ENCODE measurements at places on chromosomes 5 and 9.

DNA sequence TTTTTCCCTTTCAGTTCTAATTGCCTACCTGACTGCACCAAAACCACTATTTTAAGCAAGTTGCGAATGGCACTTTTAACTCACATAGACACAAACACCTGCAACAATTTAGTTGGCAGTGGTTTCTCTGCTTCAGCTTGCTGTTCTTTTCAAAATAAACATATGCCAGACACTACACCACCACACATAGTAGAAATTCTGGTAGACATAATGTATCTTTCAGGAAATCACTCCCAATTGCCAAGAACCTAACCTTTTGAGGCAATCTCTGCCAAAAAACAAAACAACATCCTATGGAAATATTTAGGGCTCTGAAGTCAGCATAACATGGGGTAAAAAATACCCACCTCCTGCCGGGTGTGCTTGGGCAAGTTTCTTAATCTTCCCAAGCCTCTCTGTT lies 27.7 kb downstream of the GLIS3 start:
- DNase-seq: no peak

DNA sequence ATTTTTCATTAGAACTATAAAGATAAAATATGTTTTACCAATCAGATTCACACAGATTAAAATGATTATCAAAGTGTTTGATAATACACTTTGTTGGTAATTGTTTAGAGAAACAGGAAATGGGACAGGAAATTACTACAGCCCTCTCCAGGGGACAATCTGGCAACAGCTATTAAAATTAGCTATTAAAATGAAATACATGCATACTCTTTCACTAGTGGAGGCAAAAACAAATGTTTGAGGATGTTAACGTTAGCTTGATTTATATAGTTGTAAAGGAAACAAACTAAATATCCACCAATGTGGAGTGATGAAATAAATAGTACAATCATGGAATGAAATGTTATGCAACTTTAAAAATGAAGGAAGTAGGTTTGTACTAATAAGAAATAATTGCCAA lies 53.7 kb downstream of the TARS1 start:
- no peak for DNase-seq

DNA sequence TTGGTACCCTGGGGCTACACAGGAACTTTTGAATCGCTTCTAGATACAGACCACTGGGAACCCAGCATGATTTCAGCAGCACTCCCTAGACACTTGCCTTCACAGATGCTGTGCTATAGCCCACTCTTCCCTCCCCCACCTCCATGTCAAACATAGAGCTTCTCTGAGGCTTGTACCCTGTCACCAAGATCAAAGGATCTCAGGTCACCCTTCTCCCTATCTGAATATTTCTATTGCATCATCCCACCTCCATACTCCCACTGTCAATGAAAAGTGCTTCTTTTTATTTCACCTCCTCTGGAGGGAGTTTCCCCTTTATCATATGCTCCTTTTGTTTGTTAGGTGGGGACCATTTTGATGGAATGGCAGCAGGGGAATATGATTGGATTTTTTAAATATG lies 29.2 kb upstream of the PHF24 start:
- no peak for DNase-seq

DNA sequence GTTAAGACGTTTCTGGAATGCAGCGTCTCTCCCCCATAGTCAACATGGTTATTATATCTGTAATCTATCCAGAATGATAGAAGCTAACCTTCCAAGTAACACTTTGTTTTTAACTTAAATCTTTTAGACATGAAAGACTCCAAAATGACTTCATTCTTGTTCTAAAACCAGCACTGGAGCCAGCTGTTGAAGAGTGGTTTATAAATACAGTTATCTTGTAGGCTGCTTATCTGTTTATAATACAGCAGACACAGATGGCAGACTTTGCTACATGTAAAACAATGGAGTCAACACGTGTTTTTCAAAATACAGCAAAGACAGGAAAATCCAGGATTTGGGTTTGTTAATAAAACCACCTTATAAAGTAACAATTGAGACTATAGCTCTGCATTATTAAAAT lies 48.8 kb upstream of the RETREG1 start:
- no peak for DNase-seq

DNA sequence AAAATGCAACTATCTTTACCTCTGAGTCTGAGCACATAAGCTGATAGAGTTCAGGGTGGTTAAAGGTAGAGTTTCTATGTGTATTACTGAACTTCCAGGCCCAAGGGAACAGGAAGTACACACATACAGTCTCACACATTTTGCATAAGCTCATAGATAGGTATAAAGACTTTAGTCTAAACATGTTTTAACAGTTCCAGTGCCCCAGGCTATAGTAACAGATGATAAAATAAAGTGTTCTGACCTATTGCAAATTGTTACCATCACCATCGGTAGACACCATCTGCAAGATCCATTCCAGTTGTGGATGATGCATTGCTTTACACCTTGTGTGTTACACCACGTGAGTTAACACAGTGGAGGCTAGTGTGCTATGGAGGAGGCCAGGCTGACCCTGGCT lies 95.8 kb downstream of the TMEM174 start:
- DNase-seq: no peak

DNA sequence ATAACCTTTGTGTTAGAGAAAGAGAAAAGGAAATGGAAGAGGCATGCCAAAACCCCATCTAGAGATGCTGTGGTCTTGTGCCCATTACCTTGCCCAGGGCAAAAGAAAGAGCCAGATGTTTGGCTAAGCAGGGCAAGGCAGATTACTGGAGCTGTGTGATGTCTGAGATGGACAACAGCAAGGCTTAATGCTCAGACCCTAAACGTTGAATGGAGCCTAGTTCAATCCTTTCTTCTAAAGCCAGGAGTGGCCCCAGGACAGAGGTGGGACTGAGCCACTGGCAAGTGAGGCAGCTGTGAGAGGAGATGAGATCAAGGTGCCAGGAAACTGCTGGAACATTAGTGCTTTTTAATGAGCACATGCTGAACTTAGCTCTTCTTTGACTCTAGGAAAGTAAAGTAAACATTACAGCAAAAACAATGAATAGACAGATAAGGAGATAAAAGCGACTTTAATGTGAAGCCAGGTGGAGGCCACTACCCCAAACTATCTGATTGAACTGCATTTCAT lies 143.0 kb upstream of the EGFLAM start:
- no peak for DNase-seq

- DNase-seq: no peak
Measured at GRCh38 chr5:173315495-173316338, 12.5 kb downstream of the STC2 start.

DNA sequence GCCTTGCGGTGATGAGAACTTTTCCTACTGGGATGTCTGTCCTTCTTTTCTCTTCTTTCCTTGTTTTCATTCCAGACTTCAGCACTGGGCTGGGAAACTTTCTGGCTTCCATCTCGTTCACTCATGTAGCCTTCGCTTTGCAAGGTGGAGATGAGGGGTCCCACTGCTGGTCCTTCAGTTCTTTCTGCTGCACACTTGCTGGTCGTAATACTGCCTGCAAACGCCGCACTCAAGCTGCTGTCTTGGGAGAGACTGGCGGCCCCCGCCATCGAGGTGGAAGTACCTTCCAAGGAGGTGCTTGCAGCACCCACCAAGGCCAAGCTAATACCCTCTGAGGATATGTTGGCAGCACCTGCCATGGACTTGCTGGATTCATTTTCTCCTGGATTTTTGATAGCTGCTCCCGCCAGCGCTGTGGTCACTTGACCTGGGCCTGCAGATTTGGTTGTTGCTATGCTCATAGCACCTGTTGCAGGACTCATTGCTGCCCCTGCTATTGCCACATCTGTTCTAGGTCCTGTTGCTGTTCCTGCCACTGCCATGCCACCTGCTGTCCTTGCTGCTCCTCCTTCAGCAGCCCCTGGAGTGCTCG lies 3.0 kb downstream of the GARIN3 start:
- no peak for DNase-seq

DNA sequence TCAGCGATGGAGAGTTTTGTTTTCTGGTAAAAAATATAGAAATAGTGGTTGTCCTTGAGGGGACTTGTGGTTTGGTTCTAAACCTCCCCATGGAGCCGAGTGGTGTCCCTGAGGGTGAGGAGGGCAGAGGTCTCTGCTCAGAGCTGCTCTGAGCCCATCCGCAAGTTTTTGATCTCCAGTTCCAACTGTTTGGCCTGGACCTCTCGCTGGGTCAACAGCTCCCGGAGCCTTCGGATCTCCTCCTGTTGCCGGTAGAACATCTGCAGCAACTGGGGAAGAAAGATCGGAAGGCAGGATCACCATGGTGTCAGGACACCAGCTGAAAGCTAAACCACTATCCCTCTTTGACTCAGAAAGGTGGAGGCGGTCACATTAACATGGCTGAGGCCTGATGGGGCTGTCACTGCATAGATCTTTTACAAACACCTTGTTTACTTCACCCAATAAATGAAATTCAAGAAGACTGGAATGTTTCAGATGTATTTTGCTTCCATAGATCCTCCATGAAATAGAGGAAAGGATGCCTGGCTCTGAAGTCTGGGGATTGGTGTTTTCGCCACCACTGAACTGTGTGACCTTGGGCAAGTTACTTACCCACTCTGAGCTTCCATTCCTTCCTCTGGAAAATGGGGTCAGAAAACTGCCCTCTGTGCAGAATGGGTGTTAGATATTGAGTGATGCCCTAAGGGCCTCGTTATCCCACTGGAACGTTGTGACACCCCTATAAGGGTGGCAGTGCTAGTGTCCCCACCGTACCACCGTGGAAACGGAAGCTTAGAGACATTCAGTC lies 5.8 kb upstream of the TRIM14 start:
- no peak for DNase-seq

- no peak for DNase-seq
Measured at GRCh38 chr9:1303932-1304331, 253.8 kb downstream of the DMRT2 start.

DNA sequence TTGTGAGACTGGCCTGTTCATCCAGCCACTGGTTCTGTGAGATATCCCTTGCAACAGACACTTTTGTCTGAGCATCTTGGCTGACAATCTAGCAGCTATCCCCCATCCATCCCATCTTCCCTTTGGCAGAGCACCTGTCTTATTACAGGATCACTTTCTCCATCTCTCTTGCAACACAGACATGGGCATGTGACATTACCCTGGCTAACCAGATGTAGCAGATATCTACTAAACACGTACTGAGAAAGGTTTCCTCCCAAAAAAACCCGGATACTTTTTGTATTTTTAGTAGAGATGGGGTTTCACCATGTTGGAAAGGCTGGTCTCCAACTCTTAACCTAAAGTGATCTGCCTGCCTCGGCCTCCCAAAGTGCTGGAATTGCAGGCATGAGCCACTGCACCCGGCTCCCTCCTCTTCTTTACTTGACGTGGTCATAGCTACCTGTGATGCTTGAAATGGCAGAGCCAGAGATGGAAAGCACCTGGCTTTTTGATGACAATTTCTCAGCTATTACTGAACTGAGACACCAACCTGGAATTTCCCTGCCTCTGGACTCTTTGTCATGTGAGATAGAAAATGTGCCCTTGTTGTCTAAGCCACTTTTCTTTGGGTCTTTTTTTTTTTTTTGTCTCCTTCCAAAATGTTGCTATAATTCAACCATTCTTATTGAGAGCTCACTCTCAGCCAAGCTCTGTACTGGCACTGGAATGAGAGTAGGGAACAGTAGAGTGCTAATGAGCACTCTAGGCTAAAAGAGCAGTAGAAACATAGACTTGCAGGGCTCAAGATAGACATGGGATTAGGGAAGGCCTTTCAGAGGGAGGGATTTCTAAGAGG lies 32.6 kb downstream of the FNBP1 start:
- DNase-seq: no peak

GRCh38 chr5:67014957-67015400 lies 181.6 kb downstream of the CD180 start:
- no peak for DNase-seq

DNA sequence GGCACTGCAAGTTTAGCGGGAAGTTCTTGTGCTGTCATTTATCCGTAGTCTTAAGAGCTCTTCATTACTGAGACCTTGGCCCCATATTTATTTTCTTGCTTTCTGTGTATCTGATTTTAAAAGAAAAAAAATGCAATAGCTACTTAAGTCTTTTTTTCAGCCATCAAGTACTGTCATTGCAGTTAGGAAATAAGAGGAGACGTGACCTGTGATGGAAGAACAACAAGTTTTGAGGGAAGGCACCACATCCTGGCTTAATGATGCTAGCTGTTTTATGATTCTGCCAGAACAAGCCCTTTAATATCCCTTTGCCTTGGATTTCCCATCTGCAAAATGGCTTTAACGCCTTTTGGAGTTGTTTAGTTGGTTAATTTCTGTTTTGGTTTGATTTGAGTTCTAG lies 3.8 kb downstream of the RGMB start:
- DNase-seq: no peak

GRCh38 chr5:34447424-34447823 lies 208.7 kb upstream of the RAI14 start:
- DNase-seq: no peak

DNA sequence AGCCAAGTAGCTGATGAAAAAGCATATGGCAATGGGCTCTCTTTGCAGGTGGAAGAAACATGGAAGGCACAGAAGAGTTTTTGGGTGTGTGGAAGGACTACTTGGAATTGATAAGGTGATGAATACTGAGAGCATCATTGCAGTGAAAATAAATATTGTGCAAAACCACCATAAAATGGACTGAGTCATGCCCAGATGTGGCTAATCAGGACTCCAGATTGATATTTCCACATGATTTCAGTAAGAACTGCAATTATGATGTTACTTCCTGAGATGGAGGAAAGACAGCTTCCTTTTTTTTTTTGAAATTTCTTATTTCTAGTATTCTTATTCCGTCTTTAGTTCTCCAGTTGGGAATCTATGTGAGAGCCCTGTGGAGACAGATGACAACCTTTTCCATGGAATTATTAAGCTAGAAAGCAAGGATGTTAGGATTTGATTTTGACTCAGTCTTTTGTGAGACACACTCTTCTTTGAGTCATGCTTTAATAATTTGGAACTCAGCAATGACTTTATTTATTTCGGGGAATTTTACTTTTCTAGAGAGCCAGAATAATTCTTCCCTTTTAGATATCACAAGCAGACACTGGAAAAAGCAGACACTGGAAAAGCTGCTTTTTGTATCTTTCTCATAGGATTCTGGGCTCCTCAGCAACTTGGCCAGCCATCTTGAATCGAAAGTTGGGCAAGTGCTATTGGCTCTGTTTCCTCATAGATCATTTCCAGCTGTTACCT lies 94.2 kb upstream of the VCAN start:
- no peak for DNase-seq

DNA sequence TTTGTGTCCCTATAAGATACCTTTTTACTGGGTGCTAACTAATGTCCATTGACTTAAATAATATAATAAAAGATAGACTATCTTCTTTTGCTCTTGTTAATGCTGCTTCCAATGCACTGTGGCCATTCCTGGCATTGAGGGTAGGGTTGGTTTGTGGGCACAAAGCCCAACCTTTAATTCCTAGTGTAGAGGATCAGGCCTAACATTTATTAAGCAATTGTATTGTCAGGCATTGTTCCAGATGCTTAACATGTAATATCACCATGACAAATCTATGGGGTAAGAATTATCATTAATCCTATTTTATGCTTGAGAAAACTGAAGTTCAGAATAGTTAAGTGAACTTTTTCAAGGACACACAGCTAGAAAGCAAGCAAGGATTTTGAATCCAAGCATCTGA lies 60.4 kb upstream of the GPBP1 start:
- no peak for DNase-seq

- DNase-seq: no peak
Measured at GRCh38 chr5:68270399-68270975, 54.9 kb downstream of the PIK3R1 start.

- DNase-seq: no peak
Measured at GRCh38 chr5:159273923-159274322, 10.8 kb downstream of the UBLCP1 start.

Measured in activated gamma-delta T cell (primary cell).